ENCODE measurements at places on chromosomes 3 and 15. TPM values are rescaled to one million over a fixed set of nuclear protein-coding genes. Genes with fewer than 3 reads are reported as not detected.

The SLC9A9 gene
- 23.7 TPM for total RNA-seq

The UCN2 gene
- 2.6 TPM for total RNA-seq

The ALDH1L1 gene
- total RNA-seq = 0.16 TPM

The CD276 gene
- total RNA-seq = 99.5 TPM

The PLA1A gene
- total RNA-seq = not detected

The IL17RC gene
- 69.1 TPM for total RNA-seq

The CIAO2A gene
- total RNA-seq = 33.1 TPM

The GP5 gene
- total RNA-seq = not detected

The SLC27A2 gene
- total RNA-seq = 0.16 TPM

The RBPMS2 gene
- total RNA-seq = not detected

The PDCD10 gene
- total RNA-seq = 44.8 TPM

The ANO10 gene
- 48.7 TPM for total RNA-seq

The COL8A1 gene
- total RNA-seq = 726 TPM

The NR1I2 gene
- total RNA-seq = not detected

The BCL2A1 gene
- not detected for total RNA-seq

The SCG5 gene
- 7.8 TPM for total RNA-seq

The SKOR1 gene
- 0.49 TPM for total RNA-seq

The POPDC2 gene
- total RNA-seq = 0.61 TPM

The TMEM40 gene
- not detected for total RNA-seq

The C3orf70 gene
- 1.3 TPM for total RNA-seq
